ENCODE measurements at places on chromosomes 2 and 18.

GRCh38 chr2:152222975-152223637, 47.5 kb upstream of the STAM2 start:
- no peak for DNase-seq

- DNase-seq: no peak
Measured at GRCh38 chr2:63614448-63614968, 25.7 kb downstream of the MDH1 start.

DNA sequence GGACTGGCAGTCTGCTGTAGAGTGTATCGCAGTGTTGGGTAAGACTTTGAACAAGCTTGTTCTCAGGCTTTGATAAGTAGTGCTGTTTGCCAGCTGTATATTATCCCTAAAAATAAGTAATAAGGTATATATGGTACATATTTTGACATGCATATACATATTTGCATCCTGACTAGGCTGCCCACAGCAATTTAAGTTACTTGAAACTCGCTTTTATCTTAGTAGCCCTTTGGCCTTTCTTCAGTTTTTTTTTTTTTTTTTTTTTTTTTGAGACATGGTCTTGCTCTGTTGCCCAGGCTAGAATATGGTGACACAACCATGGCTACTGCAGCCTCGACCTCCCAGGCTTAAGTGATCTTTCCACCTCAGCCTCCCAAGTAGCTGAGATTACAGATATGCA, 18.2 kb downstream of the MSH6 start:
- DNase-seq: no peak

DNA sequence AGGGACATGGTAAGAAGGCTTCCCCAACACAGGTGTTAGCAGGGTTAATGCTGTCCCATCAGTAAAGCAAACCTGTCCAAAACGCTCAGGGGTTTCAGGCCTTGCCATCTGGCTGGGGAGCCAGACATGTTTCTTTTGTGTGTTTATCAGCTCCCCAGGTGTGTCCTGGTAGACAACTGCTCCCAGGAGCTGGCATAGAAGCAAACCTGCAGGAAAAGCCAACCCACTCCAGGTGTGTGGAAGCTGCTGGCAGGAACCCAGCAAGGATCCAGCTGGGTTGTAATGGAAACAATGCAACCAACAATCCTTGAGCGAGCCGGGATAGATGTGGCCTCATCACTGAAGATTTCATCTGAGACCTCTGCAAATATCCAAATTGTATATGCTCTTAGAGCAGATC, 123.1 kb downstream of the RAB3GAP1 start:
- DNase-seq: no peak

GRCh38 chr2:20143263-20143662, 81.7 kb downstream of the SDC1 start:
- no peak for DNase-seq

DNA sequence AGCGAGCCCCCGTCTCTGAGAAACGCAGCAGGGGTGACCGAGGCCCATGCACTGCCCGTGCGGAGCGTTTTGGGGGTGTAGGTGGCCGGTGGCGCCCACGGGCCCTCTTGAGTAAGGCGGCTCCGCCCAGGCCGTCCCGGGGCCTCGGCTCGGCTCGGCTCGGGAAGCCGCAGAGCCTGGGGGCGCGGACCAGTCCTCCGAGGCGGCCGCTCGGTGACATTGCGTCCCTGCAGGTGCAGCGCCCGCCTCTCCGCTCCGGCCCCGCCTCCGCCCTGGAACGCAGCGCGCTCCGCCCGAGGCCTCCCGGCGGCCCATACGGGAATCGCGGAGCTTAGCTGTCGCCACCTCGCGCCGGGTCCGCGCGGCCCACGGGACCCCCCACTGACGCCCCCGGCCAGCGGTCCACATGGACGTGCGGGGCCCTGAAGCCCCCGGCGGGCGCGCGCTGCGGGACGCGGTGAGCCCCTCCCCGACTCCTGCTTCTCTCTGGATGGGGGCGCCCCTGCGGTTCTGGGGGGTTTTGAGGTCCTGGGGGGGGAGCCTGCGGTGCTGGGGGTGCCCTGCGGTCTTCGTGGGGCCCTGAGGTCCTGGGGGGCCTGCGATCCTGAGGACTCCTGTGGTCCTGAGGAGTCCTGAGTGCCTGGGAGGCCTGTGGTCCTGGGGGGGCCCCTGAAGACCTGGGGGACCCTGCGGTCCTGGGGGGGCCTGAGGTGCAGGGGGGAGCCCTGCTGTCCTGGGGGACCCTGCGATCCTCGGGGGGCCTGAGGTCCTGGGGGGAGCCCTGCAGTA, at the start of gene HSBP1L1:
HSBP1L1 (plus strand) TSS at position 314 of the 789 bp plus-strand sequence; CDS start at position 407, 93 bp downstream.
- no peak for DNase-seq

DNA sequence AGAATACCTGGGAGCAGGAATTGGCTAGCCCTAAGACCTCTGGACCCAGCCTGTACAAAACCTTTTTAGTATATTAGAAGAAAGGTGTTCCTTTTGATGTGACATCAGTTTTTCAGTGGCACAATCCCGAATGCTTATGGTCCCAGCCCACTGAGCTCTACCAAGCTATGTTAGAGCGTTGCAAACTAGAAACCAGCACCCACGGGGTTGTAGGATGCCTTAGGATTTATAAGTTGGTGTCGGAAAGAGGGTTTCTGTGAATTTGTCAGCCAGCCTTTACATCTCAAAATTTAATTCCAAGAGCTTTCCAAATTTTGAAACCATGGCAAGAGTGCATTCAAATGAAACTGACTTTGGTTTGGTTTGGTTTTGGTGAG, 499 bp upstream of the LMAN1 start:
- no peak for DNase-seq

DNA sequence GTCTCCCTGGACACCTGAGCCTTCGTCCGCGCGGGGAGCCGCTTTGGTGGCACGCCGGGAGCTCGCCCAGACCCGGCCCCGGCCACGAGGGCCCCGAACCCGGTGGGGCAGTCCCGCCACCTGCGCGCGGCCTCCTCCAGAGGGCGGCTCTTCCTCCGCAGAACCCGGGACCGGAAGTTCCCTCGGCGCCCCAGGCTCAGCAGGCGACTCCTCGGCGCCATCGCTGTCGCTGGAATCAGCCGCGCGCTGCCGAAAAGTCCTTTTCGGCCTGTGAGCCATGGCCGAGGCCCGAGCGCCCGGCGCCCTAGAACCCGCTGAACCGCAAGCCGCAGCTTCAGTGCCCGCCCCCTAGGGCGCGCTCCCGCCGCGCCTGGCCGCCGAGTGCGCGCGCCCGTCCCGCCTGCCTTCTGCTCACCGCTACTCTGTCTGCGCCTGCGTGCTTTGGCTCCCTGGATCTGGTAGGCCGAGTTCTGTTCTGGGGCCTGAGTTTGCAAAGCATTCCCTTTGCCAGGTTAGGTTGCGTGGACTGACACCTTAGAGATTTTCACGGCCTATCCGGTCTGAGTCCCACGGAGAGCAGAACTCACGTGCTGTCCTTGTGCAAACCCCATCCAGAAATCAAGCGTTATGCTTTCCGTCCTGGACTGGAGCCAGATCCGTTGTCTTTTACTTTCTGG, at the start of gene GCFC2:
GCFC2 (minus strand) TSS at position 339 of the 677 bp plus-strand sequence; CDS start at position 279, 60 bp downstream.
- DNase-seq: peak; percentile 74

- no peak for DNase-seq
Measured at GRCh38 chr2:194686569-194686968, 970.5 kb upstream of the SLC39A10 start.

DNA sequence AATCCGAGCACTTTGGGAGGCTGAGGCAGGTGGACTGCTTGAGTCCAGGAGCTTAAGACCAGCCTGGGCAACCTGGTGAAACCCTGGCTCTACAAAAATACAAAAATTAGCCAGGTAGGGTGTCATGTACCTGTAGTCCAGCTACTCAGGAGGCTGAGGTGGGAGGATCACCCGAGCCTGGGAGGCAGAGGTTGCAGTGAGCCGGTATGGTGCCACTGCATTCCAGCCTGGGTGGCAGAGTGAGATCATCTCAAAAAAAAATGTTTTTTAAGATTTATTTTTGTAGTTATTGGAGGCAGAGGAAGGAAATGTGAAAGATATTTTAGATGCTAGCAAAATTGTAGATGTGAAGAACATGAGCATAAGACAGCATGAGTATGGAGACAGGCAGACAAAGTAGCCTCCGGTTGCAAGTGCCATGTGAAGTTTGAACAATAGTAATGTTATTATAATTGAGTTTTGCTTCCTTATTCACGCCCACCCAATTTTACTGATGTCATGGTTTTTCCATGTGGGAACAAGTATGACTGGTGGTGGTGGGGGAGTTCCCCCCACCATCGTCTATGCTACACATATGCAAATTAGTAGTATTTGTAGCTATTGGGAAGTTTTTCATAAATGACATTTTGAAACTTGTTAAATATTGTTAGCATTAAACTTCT, 18.0 kb downstream of the REL start:
- peak; percentile 81 for DNase-seq

- DNase-seq: no peak
Measured at GRCh38 chr18:29154196-29154757, 977.3 kb upstream of the CDH2 start.

DNA sequence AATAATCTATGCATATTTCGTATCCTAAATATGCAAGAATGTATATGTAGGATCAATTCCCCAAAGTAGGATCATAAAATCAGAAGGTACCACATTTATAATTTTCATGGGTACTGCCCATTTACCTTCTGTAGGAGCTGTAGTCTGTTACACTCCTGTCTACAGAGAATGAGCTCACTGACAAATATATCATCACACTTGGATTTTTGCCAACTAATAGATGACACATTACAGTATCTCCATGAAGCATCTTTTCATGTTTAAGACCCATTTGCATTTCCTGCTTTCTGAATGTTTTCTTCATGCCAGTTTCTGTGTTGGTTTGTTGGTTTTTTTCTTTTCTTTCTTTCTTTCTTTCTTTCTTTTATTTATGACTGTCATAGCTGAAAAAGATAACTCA, 70.9 kb upstream of the EML6 start:
- no peak for DNase-seq

DNA sequence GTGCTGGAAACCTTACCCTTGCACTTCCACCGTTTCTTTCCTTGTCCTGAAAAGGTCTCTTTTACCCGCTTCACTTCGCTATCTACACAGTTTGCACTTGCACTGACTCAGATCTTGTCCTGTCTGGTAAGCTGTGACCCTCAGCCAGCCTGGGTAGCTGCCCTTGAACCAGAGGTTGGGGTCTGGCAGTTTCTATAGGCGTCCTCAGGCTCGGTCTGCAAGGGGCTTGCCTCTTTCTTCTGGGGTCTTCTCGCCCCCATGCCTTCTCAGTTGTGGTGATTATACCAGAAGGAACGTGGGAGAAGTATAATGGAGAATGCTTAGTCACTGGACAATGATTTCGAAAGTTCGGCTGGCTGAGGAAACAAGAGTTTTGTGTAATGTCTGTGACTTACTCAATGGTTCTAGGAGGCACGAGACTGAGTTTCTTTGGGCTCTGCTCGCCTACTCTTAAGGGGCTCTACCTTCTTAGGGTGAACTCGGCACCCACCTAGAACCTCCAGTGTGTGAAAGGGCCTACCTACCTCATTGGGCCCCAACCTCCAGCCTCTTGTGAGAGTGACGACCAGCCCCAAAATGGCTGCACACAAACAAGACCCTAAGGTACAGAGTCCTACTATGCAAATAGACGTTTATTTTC, 6.9 kb upstream of the STAT1 start:
- peak; percentile 57 for DNase-seq

GRCh38 chr2:177291701-177292100, 27.2 kb upstream of the NFE2L2 start:
- no peak for DNase-seq

GRCh38 chr2:149720615-149721014, 133.0 kb upstream of the MMADHC start:
- no peak for DNase-seq

DNA sequence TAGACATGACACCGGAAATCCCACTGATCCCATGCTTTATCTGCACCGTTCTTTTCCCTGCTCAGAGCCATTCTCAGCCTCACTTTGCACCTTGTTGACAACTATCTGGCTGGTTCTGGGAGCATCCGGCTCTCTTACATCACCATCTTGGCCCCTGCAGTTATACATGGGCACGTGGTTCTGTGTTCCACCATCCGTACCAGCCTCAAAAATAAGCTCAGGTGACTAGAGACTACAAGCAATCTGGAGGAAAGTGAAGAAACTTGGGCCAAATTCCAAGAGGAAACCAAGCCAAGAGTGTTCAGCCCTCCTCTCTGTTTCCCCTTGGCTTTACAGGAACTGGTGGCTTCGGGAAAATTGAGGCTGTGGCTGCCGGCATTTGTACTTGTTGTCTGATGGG, 244.6 kb upstream of the ACVR2A start:
- no peak for DNase-seq

DNA sequence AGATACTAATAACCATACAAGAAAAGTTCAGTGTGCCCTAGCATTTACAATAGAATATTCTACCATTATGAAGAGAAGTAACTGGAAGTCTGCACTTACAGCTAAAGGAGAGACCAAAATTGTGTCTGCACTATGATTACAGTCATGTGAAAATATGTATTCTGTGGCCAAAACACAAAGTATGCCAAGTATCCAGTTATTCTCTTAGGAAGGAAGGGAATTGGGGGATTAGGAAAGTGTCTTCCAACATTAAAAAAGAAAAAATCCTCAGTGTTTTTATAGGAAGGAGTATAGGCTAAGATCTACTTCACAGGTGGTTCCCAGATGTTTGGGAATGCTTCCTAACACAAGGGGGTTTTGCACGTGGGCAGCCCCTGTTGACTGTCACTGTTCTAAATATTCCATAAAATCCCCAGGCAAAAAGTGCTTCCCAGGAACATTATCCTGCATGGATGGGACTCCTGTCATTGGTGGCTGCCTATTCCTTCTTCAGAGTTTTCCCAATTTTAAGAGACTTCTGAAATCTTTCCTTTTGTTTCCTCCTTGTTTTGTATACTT, 180.2 kb upstream of the KLHL29 start:
- no peak for DNase-seq

DNA sequence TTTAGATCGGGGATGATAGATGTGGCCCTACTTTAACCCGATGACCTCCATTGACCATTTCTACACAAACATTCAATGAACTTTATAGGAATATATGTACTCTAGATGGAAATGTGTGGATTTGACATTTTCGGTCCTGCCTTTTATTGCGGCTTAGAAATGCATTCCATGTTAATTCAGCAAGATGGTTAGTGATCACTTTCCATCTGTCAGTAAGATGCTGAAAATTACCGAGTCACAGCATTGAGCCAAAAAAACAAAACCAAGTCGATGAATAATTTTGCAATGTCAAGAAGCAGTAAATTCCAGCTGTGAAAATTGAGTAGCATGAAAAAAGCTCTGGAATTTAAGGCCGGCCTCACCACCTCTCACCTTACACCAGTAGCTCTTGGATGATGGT, 1642.6 kb upstream of the NXPH2 start:
- DNase-seq: no peak

GRCh38 chr18:25830787-25831186, 259.6 kb downstream of the SS18 start:
- no peak for DNase-seq

- DNase-seq: no peak
Measured at GRCh38 chr2:219289195-219289536, 10.0 kb downstream of the DNAJB2 start.

GRCh38 chr2:159106109-159106508, 137.7 kb downstream of the TANC1 start:
- no peak for DNase-seq

- no peak for DNase-seq
Measured at GRCh38 chr2:118847762-118848172, 319 bp upstream of the EN1 start.

All from activated CD4-positive, alpha-beta T cell treated with anti-CD3 and anti-CD28 coated beads, Interleukin-2, amount 50 U/mL, for 24 hours (primary cell).